Hypothalamus (tissue), 51 donors: ENCODE measurements at places on chromosomes 3 and 15.

DNA sequence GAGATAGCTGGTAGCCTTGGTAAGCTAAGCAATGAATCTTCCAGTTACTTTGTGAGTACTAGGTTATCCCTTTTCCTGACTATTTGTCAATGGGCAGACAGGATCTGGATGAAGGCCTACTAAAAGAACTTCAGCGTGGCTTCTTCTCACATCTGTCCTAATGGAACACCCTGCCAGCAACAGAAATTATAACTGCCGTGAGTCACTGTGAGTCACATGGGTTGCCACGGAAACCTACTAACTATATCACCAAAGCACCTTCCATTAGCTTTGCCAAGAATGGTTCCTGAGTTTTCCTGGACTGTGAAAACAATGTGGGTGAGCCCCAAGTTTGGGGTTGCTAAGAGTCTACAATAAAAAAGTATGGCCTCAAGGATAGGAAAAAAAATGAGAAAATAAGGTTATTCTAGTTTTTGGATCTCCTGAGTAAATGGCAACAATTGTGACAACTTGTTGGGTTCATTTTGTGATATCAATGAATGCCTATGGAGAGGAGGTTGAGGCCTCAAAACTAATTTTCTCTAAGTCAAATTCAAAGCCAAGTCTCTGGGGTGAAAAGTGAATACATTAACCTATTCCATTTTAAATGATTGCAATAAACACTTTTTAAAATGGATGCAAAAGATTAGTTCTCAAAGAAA lies 195.1 kb upstream of the ICE2 start:
- peak; percentile 11 for DNase-seq

- no peak for DNase-seq
Measured at GRCh38 chr15:29435811-29436210, 166.2 kb upstream of the NSMCE3 start.

DNA sequence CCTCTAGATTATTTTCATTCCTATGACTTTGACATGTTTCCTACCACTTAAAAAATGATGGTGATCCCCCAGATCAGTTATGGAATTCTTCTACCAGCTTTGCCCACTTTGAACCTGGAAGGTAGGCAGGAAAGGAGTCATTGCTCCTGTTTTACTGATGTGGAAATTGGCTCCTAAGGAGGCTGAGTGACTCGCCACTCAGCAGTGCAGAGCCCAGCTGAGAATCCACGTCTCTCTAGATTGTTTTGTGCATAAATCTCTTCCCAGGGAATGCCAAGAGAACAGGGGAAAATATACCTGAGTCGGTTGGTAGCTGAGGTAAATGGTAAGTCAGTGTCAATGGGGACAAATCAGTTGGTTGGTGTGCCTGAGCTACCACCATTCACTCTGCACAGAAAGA lies 4.7 kb downstream of the LTF start:
- DNase-seq = no peak

DNA sequence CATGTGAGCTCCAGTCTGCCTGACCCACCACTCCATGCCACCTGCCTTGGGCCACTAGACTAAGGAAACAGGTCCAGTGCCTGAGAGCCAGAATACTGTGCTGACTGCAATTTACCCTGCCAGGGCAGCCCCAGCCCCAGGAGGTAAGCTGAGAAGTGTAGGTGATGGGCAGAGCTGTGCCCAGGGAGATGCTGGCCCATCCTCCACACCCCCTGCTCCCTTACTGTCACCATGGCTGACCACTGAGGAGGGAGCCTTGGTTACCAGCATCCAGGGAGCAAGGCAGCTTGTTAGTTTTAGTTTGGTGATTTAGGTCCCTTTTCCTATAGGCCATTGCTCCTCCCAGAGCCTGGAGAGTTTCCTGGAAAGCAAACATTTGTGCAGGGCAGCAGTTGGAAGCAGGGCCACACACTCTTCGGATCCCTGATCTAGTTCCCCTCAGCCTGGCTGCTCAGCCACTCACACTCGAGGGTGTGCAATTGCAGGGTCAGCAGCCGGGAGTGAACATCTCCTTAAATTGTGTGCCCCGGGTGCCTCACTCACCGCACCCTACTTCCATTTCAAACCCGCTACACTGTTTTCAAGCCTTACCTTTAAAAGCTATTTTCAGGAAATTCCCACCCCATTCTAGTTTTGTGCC lies 2.0 kb downstream of the GALNT15 start:
- DNase-seq = no peak

DNA sequence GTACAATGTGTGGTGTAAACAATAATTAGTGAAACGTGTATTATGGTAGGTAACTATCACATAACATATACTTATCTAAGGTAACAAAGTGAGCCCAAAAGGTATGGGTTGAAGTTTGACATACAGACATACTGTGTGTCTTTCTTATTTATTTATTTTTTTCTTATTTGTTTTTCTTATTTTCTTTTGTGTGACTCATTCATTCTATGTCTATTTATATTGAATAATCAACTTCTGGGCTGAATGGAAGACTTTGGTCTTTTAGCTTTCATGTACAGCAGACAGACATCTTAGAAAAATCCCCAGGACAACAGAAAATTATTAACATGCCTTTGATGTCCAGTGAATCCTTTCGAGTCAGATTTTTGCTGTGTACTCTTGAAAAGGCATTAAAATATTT lies 200.3 kb upstream of the SLC2A2 start:
- no peak for DNase-seq

DNA sequence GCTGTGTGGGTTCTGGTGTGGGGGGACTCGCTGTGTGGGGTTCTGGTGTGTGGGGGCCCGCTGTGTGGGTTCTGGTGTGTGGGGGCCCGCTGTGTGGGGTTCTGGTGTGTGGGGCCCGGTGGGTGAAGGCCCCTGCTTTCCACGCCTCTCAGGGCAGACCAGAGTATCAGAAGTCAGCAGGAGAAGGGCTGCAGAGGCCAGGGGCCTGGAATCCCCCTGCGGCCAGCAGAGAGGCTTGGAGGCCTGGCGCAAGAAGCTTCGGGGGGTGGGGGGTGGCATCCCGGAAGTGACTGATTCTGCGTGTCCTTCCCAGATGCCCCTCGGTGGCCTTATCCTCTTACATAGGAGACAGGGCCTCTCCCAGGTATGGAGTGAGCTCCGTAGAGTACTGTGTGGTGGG lies 37.4 kb downstream of the TNK2 start:
- no peak for DNase-seq

- DNase-seq = no peak
Measured at GRCh38 chr3:46634856-46635255, 22.5 kb downstream of the FAM240A start.

GRCh38 chr3:19947549-19948225 lies 790 bp downstream of the RAB5A start:
- DNase-seq = no peak

GRCh38 chr15:39944726-39945125 lies 10.8 kb downstream of the EIF2AK4 start:
- no peak for DNase-seq

DNA sequence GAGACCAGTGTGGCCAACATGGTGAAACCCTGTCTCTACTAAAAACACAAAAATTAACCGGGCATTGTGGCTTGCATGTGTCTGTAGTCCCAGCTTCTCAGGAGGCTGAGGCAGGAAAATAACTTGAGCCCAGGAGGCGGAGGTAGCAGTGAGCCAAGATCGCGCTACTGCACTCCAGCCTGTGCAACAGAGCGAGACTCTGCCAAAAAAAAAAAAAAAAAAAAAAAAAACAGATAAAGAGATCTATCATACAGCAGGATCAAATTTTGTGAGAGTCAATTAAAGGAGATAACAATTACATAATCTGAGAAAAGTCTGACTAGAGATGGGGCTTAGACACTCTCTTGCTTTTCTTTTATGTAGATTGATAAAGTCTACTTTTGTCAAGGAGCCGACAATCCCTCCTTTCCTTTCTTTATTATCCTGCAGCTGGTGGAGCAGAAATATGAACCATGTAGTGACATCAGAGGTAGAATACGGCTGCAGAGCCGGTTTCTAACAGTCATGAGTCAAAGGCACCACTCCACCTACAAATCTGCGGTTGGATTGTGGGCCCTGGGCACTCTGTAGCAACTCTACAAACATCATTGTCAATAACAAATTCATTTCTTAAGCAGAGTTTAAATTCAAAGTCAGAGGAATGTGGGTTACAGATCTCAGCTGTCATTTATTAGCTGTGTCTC lies 9.0 kb downstream of the C2CD4A start:
- DNase-seq = no peak

DNA sequence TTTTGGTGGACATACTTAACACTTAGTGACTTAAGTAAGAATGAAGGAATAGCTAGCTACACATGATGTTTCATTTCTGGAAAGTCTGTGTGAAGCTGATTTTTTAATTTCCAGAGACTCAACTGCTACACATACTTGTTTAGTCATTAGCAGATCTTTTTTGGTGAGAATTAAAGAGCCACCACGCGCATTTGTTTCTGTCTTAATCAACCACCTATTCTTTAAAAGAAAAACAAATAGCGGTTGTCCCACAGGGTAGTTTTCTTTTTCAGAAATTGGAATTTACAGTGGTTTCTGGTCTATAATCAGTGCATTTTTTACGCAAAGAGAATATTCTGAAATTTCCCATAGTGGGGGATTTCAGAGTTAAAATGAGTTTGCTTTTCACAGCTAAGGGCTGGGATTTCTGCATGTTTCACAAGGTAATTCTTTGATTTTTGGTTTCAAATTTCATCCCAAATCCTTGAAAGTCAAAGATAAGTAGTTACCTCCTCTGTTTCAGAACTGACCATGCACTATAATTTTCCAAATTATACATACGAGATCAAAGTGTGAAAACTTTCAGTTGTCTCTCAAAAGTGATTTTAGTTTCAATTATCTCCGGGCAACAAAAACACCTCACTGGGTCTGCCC lies 631.0 kb upstream of the GRM7 start:
- DNase-seq = no peak

DNA sequence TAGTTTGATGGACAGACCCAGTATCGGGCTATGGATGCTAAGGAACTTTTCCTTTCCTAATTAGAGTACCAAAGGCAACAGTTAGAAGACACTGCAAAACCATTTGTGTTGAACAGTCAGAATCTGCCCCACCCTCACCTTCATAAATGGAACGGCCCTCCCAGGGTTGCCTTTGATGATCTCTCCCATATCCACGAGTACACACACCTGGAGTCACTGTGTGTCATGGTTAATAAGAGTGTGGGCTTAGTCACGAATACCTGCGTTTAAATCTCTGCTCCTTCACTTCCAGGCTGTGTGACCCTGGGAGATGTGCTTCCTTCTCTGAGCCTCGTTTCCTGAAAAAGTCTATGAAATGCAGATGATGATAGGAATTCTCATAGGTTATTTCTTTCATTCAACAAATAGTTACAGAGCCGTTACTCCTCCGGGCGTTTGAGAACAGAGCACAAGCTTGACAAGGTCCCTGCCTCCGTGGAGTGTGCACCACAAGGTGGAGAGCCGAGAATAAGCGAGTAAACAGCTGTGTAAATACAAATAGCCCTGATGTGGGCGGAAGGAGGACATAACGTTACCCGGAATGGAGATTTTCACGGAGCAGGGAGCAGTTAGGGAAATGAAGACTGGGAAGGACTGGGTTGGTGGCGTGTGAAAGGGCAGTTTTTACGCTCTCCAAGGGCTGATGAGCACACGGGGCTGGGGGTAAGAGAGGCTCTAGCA lies 6.7 kb downstream of the SLC51A start:
- DNase-seq = no peak

DNA sequence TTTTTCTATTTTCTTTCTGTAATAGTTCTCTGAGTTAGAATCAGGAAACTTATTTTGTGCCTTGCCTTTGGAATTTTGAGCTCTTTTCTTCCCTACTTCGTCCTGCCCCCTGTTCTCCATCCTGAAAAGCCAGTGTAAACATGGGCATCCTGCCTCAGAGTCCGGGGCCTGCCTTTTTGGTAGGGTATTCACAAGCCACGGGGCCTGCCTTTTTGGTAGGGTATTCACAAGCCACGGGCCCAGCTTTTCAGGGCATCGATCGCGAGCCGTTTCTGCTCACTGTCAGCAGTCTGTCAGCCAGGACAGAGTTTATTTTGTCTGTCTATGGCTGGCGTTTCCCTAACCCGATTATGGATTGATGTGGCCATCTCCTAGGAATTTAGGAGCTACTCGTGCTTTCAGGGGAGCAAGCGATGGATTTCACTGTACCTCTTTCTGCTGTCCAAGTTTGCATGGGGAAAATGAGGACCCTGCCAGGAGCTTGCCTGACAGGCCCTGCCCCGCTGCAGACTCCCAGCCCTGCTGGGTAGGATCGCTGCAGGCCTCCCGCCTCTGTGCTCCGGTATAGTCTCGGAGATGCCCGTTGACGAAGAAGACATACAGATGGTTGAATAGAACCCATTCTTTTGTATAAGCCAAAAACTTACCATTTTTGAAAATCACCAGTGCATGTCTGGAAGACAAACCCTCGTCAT lies 12.8 kb downstream of the SYNM start:
- no peak for DNase-seq

- no peak for DNase-seq
Measured at GRCh38 chr15:89993349-89993748, 7.8 kb upstream of the ZNF710 start.
